ENCODE measurements at places on chromosomes 3 and 15. TPM values are rescaled to one million over a fixed set of nuclear protein-coding genes. Genes with fewer than 3 reads are reported as not detected.

- no peak for DNase-seq
Measured at GRCh38 chr15:39552556-39552955, 28.3 kb upstream of the THBS1 start.

- DNase-seq = no peak
Measured at GRCh38 chr15:25268166-25268565, 170.7 kb downstream of the UBE3A start.

DNA sequence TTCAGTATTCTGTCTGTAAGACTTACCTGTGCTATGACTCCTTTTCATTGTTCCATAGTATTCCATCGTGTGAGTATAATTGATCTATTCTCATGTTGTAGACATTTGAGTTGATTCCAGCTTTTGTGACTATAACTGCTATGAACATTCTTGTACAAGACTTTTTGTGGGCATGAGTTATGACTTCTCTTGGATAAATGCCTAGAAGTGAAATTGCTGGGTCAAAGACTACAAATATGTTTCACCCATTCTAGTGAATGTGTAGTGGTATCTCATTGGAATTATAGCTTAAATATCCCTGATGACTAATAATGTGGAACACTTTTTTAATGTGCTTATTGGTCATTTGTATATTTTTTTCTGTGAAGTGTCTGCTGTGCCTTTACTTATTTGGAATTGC lies 27.6 kb upstream of the NPHP3 start:
- no peak for DNase-seq

The MAN2A2 gene
- 18.2 TPM for total RNA-seq

GRCh38 chr3:168998792-168999191 lies 664.7 kb downstream of the MECOM start:
- DNase-seq = no peak

GRCh38 chr15:66139591-66140207 lies 113.9 kb downstream of the MEGF11 start:
- no peak for DNase-seq

DNA sequence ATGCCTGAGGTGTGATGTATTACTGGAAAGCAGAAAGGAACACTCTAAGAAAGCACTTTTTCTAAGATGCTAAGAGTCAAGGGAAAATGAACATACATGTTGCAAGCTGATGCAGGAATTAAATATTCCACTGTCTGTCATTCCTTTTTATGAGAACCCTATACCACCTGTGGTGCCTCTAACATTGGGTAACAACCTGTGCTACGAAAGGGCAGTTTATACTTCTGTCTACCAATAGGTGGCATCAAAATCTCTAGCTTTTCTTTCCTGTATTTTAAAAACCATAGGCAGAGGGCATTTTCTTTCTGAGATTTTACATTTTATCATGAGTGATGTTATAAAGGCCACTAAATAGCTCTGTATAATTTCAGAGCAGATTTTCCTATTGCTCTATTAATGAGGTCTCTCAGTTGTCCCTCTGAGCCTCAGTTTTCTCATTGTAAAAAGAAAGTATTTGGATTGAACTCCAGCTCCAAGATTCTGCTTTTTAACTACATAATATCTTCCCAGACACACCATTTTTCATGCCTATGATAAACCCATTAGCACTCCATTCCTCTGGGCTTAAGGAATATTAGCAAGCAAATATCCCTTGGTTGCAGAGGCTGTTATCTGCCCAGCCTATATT lies 3.5 kb upstream of the CPNE4 start:
- no peak for DNase-seq

DNA sequence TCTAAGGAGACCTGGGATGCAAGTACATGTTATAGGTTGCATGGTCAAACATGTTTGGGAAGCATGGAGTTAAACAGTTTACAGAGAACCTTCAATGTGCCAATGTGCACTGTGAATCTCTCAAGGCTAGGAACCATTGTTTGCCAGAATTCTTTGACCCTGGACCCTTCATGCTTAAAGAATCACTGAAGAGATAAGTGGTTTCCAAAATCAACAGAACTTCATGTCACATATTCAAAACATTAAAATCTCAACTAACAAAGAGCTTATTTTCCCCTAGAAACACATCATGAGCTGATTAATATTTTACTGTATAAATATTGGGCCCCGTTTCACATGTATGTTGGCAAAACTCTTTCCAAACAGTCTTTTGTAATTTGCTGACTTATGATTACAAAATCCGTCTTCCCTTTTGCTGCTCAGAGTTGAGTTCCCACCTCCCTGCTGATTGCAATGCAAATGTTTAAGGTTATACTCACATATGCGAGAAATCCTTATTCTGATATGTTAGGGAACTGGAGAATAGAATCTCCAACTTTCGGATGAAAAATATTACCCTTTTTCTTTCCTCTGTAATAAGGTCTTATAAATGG lies 380.2 kb downstream of the DIPK2A start:
- DNase-seq = no peak

Data from uterus (tissue), 4 donors.